ENCODE measurements at places on chromosomes 6 and 20.

- no peak for DNase-seq
Measured at GRCh38 chr6:107504270-107505026, 14.5 kb downstream of the SOBP start.

DNA sequence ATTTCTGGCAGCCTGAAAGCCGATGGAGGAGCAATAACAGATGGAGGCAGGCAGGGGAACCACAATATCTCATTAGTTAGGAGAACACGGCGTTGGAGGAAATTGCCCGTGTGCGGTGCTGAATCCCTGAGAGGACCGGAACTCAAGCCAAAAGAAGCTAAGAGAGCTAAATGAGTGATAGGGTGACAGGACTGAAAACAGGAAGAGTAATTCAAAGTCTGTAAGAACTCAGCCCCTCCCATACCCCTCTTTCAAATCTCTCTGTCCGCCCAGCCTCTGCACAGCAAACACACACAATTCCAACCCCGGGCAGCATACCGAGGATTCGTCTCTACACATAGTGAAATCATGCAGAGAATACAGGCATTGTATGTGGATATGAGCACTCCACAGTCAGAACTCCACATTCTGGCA lies 2.6 kb upstream of the IPCEF1 start:
- DNase-seq: no peak

DNA sequence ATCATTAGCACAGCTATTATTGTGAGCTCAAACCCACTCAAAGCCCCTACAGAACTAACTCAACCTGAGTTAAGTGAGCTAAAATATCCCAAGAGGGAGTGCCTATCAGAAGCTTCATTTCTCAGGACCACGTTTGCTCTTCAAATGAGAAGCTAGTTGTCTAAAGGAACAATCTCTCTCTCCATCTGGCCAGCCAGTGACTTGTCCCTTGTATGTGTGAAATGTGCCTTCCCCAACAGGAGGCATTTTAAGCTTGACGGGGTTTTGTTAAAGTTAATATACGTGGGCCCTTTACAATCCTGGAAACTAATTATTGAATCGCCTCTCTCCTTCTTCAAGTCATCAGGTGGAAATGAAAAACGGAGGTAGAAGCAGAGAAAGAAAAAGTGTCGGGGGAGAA lies 62.0 kb downstream of the TRERF1 start:
- DNase-seq: no peak

- no peak for DNase-seq
Measured at GRCh38 chr6:41053041-41053440, at the start of gene APOBEC2. Gene APOBEC2 (plus strand): TSS chr6:41053202. CDS start chr6:41053348, 146 bp downstream.

DNA sequence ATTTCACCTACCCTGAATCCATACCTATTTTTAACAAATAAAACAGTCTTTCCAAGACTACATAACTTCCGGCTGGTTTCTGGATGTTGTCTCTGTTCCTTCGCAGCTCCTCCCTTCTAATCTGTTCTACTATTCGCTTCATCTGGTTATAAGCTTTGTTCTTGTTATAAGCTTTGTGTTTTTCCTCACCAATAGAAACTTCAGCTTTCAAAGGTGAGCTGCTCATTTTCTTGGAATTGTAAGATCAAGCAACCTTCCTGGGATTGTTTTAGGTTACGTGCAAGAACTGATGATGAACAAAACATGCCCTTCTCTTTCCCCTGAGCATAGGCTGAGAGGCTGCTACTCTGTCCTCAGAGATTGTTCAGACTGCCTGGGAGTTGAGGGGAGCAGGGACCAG lies 2.1 kb downstream of the GFOD1 start:
- no peak for DNase-seq

DNA sequence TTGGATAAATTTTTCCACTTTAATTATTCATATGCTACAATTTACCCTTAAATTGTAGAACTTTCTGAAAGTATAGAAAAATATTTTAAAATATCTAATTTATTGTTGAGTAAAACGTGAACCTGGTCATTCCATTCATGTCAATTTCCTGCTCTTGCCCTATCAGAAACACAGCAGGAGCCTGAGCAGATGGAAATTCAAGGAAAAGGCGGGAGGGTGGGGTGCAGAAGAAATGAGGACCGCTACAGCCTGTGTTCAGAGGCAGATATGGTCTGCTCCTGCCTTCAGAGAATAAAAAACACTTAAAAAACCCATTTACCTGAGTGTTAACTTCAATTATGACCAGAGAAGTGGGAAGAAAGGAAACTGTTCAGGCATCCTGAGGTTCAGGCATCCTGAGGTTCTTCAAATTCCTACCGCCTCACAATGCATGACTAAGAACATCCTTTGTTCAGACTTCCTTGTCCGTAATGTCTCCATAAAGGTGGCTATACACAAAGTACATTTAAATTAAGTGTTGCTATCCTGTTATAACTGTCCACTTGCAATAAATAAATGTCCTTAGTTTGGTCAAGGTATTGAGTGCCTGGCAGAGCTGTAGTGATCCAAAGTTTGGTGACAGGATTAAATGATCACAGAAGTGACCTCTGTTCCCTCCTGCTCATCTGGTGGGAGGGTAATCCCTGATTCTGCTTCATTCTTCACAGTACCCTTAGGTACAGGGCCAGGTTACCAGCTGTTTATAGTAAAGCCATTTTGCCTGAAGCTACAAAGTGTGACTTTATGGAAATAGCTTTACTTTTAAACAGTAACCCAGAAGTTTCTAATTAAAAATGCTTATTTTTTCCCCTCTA lies 109.1 kb downstream of the MAN1A1 start:
- no peak for DNase-seq

DNA sequence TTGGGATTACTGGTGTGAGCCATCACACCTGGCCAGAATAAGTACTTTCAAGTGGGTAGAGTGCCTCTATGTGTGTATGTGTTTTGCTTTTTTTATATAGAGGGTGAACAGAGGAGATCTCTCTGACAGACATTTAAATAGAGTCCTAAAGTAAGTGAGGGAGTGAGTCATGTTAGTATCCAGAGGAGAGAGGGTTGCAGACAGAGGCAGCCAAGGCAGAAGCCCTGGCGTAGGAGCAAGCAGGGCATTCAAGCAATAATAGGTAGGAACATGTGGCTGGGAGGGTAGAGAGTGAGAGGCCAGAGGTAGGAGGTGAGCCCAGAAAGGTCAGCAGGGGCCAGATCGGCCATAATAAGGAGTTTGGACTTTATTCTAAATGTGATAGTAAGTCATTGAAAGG lies 48.9 kb downstream of the PHF20 start:
- DNase-seq: no peak

DNA sequence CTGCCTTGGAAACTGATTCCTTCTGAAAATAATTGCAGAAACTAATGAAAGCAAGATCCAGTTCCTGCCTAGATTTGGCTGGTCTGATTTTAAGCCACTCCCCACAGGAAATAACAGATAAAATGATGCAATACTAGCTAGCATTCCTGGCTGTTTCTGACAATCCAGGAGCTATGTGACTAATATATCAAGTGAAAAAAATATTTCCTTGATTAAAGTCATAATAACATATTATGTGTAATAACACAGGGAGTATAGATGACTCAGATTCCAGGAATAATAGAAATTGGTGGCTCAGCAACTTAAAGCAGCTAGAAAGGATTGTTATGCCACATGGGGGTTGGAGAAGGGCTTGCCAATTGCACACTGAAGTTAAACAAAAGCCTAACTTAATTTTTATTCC lies 182.7 kb upstream of the SALL4 start:
- no peak for DNase-seq

DNA sequence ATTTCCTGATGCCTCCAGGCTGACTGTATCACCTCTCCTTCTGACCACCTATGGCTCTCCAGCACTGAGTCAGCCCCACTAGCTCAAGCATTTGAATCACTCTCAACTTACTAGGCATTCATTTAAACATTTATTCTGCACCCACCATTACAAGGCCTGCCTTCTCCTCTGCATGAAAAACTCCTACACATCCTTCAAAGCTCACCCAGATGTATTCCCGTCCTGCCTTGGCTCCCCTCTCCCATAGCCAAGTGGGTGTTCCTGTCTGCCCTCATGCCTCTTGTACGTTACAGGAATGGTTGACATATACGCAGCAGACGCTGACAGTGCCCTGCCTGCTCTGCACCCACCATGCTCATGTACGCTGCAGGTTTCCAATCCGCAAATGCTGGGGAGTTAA lies 21.6 kb downstream of the KCNK17 start:
- no peak for DNase-seq

- no peak for DNase-seq
Measured at GRCh38 chr6:25553502-25553901, 98.5 kb upstream of the SCGN start.

DNA sequence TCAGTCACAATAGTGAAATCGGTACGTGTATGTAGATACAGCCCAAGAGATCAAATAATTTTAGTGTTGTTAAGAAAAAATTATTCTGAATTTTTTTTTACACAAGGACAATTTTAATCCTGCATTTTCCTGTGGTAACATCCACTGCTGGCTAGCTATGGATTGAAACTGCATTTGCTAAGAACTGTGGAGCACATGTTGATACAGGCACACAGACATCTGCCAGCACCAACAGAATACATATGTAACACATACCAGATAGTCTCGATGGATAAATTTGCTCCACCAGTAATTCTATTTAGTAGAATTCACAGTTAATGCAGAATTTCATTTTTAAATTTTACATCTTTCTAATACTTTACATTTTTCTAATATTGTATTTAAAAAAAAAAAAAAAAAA lies 2.2 kb downstream of the ASIP start:
- DNase-seq: no peak

- no peak for DNase-seq
Measured at GRCh38 chr6:1904466-1904799, 294.7 kb downstream of the FOXC1 start.

DNA sequence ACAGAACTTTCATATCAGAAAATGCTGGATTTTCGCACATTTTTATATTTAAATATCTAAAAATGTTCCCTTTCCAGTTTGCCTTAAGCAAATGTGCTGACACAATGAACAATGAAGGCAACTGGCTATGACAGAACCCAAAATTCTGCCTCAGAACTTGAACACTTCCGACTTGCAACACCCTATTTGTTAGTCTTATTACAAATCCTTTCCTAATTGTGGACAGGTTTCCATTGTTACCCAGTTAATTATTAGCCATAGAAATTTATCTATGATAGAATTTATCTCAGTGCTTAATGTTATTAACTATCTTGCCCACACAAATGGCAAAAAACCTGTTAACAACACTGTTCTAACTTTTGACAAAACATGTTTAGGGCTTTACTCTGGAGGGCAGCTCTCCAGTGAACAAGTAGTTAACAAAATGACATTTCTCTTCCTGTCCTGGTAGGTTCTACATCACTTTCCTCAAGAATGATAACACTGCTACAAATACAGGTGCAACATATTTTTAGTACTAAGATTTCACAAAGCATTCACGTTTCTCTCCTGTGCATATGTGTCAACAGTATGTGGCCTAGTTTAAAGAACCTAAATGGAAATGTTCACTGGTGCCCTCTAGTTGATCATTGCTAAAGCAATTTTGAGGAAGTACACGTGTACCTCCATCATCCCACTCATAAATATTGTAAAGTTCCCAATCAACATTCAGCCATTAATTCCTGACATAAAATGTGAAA lies 58.4 kb downstream of the HIVEP2 start:
- peak; percentile 17 for DNase-seq

DNA sequence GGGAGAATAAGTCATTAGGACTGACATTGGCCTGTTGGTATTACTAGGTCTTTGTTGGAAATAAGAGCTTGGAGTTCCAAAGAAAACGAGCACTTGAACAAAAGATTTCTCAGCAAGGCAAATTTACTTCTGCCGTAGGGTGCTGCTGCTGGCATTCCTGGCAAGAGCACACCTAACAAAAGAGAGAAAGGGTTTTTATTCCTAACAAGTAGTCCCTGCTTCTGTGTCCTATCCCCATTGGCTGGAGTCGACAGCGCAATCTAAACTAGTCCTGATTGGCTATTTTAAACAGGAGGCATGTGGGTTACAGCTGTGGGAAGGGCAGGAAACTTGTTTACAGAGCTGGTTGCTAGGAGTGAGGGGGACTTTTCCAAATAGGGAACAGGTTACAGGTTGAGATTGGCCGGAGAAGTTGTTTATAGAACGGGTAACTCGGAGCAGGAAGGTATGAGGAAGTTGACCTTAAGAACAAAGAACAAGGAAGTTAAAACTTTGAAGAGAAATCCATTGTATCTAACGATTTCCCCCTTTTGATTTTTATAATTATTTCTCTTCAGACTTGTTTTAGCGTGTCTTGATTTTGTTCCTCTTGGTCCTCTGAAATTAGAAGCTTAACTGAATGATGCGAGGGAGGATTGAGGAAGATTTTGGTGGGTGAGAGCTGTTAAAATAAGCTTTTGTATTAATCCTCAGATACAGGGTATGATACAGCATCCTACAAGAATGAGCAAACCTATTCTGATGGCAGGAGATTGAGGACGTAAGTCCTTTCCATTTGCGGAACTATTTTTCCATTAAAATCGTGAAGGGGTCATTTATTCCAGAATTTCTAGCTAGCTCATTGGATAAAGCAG lies 3.4 kb upstream of the ZNFX1 start:
- no peak for DNase-seq
